ENCODE measurements at places on chromosomes 7 and 10.

DNA sequence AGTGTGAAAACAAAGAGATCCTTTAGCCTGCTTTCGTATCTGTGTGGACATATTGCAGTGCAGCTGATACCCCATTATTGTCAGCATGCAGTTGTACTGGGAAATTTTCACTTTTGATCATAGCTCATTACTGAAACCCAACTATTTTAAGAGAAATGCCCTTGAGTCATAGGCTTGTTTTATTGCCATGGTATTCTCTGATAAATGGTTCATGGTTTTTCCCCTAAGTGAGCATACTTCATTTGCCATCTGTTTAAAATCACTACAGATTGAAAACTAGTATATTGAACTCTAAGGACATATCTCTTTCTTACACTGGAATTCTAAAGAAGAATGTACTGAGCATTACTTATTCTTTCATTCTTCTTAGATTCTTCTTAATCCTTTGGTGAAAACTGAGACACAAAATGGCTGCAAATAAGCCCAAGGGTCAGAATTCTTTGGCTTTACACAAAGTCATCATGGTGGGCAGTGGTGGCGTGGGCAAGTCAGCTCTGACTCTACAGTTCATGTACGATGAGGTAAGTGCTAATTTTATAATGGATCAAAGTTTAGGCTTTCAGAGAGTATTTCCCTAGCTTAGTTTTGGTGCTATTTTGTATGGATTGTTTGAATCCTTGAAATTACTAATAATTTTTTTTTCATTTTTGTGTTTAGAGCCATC, 63.0 kb downstream of the RALA start:
- no peak for DNase-seq

- DNase-seq, result no peak
Observed at GRCh38 chr10:79234391-79235315, 112.6 kb upstream of the PPIF start.

DNA sequence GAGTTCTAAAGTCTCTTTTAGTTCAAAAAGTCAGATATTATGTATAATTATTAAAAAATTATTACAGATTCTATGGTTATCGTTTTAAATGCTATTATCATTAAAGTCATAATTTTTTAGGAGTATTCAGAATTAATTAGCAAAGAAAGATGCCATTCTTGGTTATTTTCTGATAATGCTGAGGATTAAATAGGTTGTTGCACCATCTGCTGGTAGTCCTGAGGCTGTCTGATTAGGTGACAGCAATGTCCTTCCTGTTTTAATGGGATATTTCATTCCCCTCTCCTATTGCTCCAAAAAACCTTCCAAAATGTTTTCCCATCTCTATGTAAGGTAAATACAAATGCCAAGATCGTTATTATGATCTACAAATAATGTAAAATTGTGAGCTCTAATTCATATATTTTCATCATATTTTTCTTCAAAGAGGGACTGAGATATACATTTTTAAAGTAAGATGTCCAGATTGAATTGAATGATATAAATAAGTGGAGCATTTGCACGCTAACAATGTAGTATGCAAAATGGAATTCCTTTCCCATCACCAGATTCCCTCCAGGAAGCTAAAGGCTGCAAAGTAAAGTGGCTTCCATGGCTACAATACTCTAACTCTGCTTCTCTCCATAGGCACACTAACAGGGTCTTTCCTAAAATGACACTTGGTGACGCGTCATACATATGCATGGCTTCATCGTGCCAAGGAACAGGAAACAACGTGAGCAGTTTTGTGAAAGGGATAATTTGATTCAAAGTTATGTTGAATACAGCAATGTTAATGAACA, 58.8 kb upstream of the AKR1E2 start:
- no peak for DNase-seq

DNA sequence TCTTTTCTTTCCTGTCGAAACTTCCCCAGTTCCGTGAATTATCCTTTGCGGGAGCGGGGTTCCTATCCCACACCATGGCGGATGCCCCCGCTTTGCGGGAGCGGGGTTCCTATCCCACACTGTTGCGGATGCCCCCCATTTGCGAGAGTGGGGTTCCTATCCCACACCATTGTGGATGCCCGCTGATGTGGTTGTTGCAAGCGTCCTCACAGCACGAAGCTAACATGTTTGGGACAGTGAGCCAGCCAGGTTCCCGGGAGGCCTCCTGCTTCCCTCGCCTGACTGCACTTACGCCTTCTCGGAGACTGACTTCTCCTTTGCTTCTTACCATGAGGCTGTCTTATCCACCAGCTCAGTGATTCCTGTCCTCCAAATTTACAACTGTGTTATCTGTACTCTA, 134.7 kb downstream of the VIPR2 start:
- DNase-seq, result peak; percentile 0

DNA sequence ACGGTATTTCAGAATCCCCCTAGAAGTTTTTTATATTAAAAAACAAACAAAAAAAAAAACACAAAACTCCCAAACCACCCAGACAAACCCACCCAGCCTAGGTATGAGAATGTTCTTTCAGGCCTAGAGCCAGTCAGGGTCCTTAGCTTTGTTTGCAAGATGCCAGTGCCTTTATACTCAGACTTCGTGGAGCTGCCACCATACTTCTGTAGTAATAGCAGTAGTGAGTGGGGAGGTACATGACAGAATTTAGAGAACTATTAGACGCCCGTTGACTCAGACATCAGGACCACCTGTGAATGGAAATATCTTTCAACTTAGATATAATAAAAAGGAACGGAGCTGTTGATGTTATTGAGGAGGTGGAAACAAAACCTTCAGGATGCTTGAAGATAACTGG, 138.2 kb upstream of the MKLN1 start:
- DNase-seq, result peak; percentile 21

GRCh38 chr10:85864173-85864549, 502.4 kb downstream of the GRID1 start:
- no peak for DNase-seq

- DNase-seq, result peak; percentile 48
Observed at GRCh38 chr10:80459047-80459865, 5.1 kb downstream of the TSPAN14 start.

- no peak for DNase-seq
Observed at GRCh38 chr10:2280713-2281300, 543.5 kb upstream of the ADARB2 start.

DNA sequence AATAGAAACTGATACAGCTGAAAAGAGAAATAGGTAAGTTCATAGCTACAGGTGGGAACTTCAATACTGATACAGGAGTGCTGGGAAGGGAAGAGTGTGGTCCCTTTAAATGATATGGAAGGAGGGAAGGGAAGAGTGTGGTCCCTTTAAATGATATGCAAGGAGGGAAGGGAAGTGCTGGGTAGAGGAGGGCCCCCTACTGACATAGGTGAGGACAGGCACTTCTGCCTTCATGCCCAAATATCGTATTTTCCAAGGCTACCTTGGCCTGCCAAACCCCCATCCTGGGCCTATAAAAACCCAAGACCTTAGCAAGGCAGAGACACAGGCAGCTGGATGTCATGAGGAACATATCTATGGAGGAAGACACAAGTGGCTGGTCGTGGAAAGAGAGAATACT, 92.3 kb downstream of the MAGI2 start:
- no peak for DNase-seq

GRCh38 chr7:114086914-114087652, 168.3 kb upstream of the PPP1R3A start:
- no peak for DNase-seq

DNA sequence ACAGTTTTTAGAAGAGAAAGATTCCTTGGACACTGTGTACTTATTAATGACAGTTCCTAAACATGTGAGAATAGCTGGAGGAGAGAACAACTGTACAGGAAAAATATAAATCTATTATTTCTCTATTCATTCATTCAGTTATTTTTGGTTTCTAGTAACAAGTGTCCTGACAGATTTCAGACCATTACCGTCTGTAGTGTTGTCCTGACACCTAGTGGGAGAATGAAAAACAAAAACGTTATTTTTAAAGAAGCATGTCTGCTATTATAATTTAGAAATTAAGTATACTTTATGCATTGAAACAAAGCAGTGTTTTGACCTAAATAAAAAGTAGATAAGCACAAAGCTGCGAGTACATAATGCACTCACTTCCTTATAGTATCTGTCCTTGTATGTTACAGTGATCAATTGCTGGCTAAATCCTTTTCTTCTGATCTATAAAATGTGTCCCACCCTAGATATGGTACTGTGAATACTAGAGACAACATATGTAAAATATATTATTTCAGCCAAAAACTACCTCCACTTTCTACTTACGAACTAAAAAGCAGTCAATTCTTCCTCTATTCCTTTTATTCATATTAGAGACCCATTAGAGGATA, 575.6 kb downstream of the ARL4A start:
- DNase-seq, result no peak

DNA sequence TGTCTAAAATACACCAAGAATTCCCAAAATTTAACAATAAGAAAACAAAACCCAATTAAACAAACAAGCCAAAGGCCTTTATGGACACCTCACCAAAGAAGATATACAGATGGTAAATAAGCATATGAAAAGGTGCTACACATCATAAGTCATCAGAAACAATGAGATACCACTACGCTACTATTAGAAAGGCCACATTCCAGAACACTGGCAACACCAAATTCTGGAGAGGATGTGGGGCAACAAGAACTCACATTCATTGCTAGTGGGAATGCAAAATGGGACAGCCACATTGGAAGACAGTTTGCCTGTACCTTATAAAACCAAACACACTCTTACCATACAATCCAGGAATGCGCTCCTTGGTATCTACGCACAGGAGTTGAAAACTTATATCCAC, 291.4 kb downstream of the TNS3 start:
- DNase-seq, result no peak

- no peak for DNase-seq
Observed at GRCh38 chr7:29841926-29842701, 35.8 kb downstream of the WIPF3 start.

- DNase-seq, result no peak
Observed at GRCh38 chr10:8978100-8978499, 923.6 kb downstream of the GATA3 start.

All from activated naive CD4-positive, alpha-beta T cell treated with anti-CD3 and anti-CD28 coated beads, Interleukin-2, amount 50 U/mL, for 16 hours (primary cell).